ENCODE measurements at places on chromosomes 7 and 10.

DNA sequence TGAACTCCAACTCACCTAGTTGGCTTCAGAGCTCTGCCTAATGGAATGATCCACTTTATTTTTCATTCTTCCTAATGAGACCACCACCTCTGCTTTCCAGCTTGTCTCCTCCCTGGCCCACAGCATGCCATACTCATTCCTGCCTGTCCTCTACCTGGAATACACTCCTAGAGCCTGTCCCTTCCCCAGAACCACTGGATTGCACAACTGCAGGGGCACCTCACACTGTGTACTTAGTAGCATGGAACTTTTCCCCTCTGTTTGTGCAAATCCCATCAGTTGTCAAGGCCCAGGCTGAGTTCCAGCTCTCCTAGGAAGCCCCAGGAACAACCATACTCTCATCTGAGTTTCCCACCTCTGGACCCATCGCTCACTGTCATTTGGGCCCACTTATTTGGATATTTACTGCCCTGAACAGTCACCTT, 15.6 kb downstream of the ALDH18A1 start:
- no peaks in the 10 kb centered on the region for H3K27me3 ChIP-seq
- no peak overlapping the region for H3K27ac ChIP-seq
- no peak overlapping the region for H3K4me3 ChIP-seq
- DNase-seq = no peak
- peaks cover 44% of the 10 kb centered on the region for H3K36me3 ChIP-seq

- H3K4me1 ChIP-seq = peaks cover 23% of the 10 kb centered on the region
- H3K27ac ChIP-seq = no peak overlapping the region
- no peak overlapping the region for H3K4me3 ChIP-seq
- no peak for DNase-seq
These were observed 185.7 kb upstream of the ADO start for GRCh38 chr10:62618576-62619412.

- no peaks in the 10 kb centered on the region for H3K4me1 ChIP-seq
- no peak overlapping the region for H3K27ac ChIP-seq
These were observed 195.7 kb downstream of the CACNA2D1 start for GRCh38 chr7:82247814-82248433.

GRCh38 chr10:76878514-76878913, 759.1 kb downstream of the KCNMA1 start:
- no peak overlapping the region for H3K27ac ChIP-seq
- H3K27me3 ChIP-seq = no peaks in the 10 kb centered on the region
- DNase-seq = no peak
- peaks cover 9% of the 10 kb centered on the region for H3K4me1 ChIP-seq
- no peak overlapping the region for H3K4me3 ChIP-seq

DNA sequence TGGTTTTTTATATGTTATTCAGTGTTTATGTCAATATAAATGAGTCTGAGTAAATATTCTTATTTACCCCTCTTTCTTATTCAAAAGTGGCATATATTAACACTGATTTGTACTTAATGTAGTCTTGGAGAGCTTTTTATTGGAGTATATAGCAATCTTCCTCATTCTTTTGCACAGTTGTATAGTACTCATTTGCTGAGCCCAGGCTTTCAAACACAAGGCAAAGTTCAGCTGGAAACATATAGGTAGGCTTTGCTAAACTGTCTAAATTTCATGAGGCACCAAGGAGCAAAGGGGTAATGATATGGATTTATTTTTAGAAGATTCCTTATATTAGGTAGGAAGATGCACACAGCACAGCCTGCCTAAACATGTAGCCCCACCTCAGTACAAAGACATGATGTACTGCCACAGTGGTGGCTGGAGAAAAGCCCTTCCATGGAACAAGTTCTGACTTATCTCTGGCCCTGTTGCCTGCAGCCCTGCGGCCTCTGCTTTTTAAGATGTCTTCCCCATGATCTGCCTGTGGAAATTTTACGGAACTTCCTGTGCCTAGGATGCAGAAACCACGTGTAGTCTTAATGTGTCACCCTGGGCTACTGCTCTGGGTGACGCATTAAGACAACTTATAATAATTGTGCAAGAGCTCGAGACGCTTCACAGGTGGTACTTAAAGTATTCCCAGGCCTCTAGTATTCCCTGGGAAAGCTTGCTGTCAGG, 9.6 kb upstream of the PDCD4 start:
- no peak overlapping the region for H3K4me3 ChIP-seq
- DNase-seq = peak; percentile 96
- H3K27me3 ChIP-seq = no peaks in the 10 kb centered on the region
- no peaks in the 10 kb centered on the region for H3K36me3 ChIP-seq

DNA sequence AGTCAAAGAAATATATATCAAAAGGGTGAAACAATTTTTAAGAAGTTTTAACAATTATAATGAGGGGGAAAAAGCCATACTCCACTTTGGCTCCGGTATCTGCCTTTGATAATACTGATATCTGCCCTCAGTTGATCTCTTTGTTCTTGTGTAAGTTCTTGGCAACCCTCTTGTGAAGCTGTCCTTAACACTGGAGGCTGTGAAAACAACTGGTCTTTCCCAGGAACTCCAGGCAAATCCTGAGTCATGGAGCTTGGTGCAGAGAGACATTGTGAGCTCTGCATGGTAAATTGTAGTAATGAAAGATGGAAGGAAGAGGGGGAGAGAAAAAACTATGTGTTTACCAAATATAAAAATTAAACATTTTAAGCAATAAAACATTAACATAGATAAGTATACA, 11.9 kb upstream of the ERVW-1 start:
- no peak overlapping the region for H3K27ac ChIP-seq
- peaks cover 67% of the 10 kb centered on the region for H3K36me3 ChIP-seq
- no peaks in the 10 kb centered on the region for H3K4me1 ChIP-seq
- no peaks in the 10 kb centered on the region for H3K27me3 ChIP-seq
- no peak overlapping the region for H3K4me3 ChIP-seq

DNA sequence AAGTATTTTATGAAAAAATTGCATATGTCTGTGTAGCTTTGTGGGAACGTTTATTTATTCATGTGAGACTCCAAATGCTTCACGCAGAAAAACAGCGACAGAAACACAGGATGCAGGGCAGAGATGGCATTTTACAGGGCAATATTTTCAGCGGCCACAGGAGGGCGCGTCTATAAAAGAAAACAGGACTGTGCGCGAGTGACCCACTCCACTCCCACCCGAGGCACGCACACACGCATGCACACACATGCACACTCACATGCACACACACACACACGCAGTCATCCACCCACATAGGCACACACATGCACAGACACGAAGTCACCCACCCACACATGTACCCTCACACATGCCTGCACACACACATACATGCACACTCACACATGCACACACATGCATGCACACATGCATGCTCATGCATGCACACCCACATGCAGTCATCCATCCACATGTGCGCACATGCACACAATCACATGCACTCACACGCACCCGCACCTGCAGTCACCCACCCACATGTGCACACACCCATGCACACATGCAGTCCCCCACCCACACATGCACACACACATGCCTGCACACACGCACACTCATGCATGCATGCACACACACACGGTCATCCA, 96.3 kb downstream of the DNAJB6 start:
- H3K27ac ChIP-seq = no peak overlapping the region
- H3K36me3 ChIP-seq = no peaks in the 10 kb centered on the region
- DNase-seq = no peak
- no peaks in the 10 kb centered on the region for H3K27me3 ChIP-seq
- no peak overlapping the region for H3K4me3 ChIP-seq

DNA sequence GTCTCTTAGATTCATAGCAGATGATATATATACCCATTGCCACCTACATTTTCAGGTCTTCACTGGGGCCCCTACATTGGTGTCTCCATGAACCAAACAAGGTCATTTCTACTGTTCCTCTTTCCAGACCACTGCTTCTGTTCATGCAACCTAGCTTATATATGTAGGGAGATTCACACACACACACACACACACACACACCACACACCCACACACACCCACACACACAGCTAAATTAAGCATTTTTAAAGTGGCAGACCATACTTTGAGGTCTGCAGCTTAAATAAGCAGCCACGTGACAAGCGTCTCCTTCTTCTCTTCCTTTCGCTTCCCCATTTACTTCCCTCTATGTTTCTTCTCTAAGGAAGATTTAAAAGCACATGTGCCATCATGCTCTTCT, 70.0 kb upstream of the CC2D2B start:
- H3K36me3 ChIP-seq = no peaks in the 10 kb centered on the region
- peak overlapping the region; percentile 70 for H3K27ac ChIP-seq
- no peaks in the 10 kb centered on the region for H3K27me3 ChIP-seq
- DNase-seq = no peak

GRCh38 chr7:102005933-102006480, 188.6 kb downstream of the CUX1 start:
- peaks cover 18% of the 10 kb centered on the region for H3K4me1 ChIP-seq
- no peaks in the 10 kb centered on the region for H3K36me3 ChIP-seq
- DNase-seq = no peak

GRCh38 chr10:529468-530230, 159.8 kb downstream of the DIP2C start:
- no peak for DNase-seq
- H3K4me3 ChIP-seq = no peak overlapping the region
- H3K27me3 ChIP-seq = no peaks in the 10 kb centered on the region
- no peak overlapping the region for H3K27ac ChIP-seq

Measured in vagina (tissue), 2 donors.